ENCODE measurements at places on chromosomes 12 and 14. TPM values are rescaled to one million over a fixed set of nuclear protein-coding genes. Genes with fewer than 3 reads are reported as not detected.

The RSRC2 gene
- 120 TPM for polyA plus RNA-seq

- no peaks in the 10 kb centered on the region for H3K27me3 ChIP-seq
- H3K4me3 ChIP-seq, result no peak overlapping the region
- H3K36me3 ChIP-seq, result peaks cover 44% of the 10 kb centered on the region
- no peak overlapping the region for H3K27ac ChIP-seq
These were observed 16.8 kb downstream of the GPATCH2L start for GRCh38 chr14:76168531-76168930.

GRCh38 chr12:123050331-123050831 is 69.9 kb downstream of the ARL6IP4 start:
- no peaks in the 10 kb centered on the region for H3K36me3 ChIP-seq
- no peak for DNase-seq
- no peak overlapping the region for H3K4me3 ChIP-seq
- H3K27me3 ChIP-seq, result no peaks in the 10 kb centered on the region
- H3K27ac ChIP-seq, result no peak overlapping the region

GRCh38 chr12:79525357-79525756 is 165.4 kb downstream of the PAWR start:
- no peak for DNase-seq
- no peak overlapping the region for H3K4me3 ChIP-seq
- H3K27ac ChIP-seq, result no peak overlapping the region
- H3K36me3 ChIP-seq, result no peaks in the 10 kb centered on the region

DNA sequence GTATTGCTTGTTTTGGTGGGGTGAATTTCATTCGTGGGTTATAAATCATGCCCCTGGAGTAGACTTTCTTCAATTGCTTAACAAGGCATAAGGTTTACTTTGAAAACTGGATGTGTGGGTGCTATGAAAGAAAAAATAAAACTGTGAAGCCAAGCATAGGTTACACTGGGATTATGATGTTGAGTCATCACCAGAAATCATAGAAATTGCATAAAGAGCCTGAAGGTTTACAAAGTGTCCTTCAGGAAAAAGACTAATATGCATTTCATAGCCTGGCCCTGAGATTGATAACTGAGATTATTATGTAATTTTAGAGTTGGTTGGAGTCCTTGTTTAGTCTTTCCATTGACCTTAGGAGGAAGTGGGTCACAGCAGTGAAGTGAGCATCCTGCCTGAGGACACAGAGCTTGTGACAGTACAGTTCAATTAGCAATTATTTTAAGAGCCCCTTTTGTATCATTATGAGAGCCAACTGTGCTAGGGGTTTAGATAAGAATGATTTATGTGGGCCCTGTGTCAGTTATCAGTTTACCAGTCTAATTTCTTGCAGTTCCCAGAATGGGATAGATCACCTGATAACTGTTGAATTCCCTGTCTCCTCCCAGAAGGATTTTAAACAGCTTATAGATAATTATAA is 13.6 kb downstream of the LRRK2 start:
- H3K4me1 ChIP-seq, result no peaks in the 10 kb centered on the region
- no peak for DNase-seq
- H3K36me3 ChIP-seq, result no peaks in the 10 kb centered on the region
- no peak overlapping the region for H3K4me3 ChIP-seq
- no peak overlapping the region for H3K27ac ChIP-seq

GRCh38 chr12:57006809-57007475 is 596 bp upstream of the ZBTB39 start:
- H3K27ac ChIP-seq, result no peak overlapping the region
- peaks cover 28% of the 10 kb centered on the region for H3K36me3 ChIP-seq
- peaks cover 21% of the 10 kb centered on the region for H3K4me1 ChIP-seq
- H3K27me3 ChIP-seq, result no peaks in the 10 kb centered on the region
- DNase-seq, result no peak
